Stimulated activated CD4-positive, alpha-beta T cell treated with anti-CD3 and anti-CD28 coated beads, Interleukin-12 subunit alpha, Interleukin-12 subunit beta, amount 100 ng/mL, for 4 hours (primary cell): ENCODE measurements at places on chromosomes 1 and 21.

DNA sequence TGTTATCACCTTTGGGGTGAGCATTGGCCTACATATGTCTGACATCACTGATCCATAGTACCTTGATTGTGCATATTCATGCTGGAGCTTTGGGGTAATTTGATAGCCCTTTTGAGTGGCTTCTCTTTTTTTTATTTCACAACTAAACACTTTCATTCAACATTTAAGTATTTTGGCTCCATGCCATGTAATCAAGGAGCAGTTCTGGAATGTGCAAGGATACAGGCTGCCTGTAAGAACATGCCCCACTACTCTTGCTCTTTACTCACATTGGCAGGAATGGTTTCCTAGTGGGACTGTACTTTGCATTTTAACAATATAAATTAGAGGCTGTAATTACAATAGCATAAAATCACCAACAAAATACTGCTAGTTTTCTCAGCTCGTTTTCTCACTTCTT is 300.7 kb upstream of the SPAG17 start:
- no peak for DNase-seq

DNA sequence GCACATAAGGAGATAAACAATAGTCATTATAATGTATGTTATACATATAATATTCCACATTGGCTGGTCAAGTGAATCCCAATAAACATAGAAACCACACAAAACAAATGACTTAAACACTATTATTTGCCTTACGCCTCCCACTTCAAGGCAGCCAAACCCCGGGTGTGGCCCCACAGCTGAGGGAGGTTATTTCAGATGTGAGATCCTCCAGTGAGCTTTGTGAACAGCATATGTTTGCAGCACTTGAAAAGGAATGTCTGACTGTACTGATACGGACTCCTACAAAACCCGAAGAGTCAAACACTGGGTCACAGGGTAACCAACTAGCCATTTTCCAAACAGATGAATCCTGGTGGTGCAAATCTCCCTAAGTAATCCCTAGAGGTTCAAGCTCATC is 27.1 kb upstream of the DISP1 start:
- no peak for DNase-seq

DNA sequence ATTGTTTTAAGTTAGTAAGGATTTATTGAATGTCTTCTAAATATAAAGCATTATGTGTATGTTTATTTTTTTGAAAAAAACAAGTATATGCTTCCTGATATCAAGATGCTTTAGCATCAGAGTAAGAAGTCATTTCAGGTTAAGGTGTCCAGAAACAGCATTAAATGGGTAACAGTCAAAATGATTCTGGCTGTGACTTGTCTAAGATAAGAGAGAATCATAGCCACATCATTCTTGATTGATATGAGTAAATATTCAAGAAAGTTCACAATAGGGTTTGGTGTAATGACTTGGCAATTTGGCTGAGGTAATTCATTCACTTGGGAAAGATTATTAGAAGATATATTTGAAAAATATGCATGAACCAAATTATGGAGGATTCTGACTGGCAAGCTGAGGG is 193.8 kb downstream of the DPYD start:
- no peak for DNase-seq

- no peak for DNase-seq
Observed at GRCh38 chr1:212218065-212218464, 67.1 kb upstream of the PPP2R5A start.

DNA sequence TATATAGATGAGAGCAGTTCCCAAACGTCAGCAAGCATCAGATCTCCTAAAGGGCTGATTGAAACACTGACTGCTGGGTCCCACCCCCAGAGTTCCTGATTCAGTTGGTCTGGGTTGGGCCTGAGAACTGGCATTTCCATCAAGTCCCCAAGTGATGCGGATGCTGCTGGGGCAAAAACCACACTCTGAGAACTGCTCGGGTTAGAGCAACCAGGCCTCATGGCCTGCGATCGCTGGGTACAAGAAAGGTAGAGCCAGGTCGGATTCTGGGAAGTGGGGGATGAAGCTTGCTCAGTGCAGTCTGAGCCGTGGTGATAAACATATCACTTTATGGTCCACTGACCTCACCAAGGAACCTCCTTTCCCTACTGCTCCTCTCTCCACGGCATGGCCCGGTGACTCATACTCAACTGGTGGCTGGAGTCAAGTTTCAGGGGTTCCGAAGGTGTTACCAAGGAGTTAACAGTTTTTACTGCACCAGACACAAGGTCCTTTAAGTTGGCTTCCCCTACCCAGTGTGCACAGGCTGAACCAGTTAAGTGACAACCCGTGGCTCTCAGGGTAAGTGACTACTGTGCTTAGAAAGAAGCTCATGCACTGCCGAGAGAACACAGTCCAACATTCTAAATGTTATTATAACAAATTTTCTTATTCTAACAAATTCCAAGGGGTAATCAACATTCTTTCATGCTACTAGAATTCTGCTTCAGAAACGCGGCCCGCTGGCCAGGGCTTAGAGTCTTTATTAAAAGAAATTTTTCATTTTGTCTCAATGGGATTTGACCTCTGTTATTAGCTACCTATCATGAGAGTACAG is 153.5 kb downstream of the TGFBR3 start:
- no peak for DNase-seq

DNA sequence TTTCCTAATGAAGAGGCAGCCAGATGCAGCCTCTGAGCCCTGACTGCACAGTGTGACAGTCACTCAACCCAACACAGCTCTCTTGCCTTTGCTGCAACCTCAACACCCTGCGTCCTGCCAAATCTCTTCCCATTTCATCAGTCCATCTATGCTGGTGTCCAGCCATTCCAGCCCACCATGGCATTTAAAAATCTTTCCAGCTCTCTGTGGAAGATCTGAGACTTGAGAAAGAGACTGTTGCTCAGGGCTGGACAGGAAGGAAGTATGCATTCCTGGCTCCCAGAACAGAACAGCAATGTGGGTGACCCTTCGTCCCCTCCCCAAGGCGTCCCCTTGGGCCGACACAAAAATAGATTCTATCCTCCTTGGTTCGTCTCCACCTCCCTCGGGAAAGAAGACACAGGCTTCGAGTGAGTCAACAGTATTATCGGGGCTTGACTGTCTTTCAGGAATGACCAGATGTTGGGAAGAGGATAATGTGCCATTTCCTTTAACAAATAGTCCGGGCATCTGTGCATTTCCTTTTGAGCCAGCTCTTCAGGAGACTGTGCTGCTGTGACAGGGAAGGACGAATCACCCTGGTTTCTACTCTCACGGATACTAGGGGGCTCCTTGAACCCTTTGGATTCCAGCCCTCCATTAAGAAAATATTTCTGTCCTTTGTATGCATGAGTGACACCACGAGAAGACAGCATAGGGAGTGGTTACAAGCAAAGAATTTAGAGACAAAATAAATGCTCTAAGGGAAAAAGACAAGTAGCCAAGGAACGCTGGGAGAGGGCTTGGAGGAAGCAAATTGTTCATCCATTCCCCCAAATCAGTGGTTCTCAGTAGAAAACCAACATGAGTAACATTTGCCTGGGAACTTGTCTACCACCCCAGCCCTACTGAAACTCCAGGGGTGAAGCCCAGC is 111.4 kb upstream of the CDC42BPA start:
- no peak for DNase-seq

DNA sequence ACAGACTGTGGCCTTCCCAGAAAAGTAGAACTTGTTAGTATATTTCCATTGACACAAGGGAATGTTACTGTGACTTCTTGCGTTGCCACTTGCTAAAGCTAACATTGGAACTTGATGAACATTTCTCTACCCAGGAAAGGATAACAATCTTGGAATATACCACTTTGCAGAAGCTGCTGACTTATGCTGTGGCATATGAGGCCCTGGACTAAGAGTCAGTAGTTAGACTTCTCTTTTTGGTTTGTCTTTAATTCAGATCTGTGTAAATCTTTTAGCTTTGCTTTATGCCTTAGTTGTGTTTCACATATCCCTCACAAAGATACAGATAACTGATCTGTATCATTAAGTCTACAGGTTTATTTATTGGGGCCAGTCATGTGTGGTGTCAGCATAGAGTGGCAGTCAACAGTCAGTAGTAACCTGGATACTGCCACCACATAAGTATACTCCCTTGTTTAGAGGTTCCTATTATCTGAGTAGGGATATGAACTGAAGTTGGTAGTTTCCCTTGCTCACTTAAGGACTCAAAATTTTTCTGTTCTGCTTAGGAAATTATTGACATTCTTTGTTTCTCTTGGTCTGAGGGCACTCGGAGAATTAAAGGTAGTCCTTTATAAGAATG is 14.7 kb downstream of the RNF2 start:
- no peak for DNase-seq

GRCh38 chr1:32695098-32695904 is 7.3 kb downstream of the SYNC start:
- DNase-seq, result no peak

DNA sequence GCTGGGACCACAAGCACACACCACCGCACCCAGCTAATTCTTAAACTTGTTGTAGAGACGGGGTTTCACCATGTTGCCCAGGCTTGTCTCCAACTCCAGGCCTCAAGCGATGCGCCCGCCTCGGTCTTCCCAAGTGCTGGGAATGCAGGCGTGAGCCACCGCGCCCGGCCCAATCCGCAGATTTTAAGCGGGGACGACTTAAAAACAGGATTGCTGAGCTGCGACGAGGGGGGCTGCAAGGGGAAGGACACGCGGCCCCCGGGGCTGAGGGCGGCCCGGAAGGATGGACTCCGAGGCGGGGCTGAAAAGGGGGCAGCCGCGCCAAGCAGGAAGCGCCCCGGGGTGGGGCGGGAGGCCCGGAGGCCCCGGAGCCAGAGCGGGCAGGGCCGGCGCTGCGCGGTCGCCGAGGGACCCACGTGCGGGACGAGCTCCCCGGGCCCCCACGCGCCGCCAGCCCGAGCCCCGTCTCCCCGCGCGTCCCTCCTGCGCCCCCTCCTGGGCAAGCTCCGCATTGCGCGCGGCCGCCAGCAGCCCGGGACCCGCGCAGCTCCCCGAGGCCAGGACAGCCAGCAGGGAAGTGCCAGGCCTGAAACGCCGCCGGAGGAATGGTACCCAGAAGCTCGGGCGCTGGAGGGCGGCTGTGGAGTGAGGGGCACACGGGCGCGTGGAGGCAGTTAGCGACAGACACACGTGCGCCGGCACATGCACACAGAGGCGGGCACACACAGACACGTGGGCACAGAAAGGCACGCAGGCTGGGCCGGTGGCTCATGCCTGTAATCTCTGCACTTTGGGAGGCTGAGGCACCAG is 5.5 kb upstream of the PRKCZ start:
- DNase-seq, result peak; percentile 82

GRCh38 chr1:36555041-36555440 is 72.3 kb upstream of the CSF3R start:
- no peak for DNase-seq

DNA sequence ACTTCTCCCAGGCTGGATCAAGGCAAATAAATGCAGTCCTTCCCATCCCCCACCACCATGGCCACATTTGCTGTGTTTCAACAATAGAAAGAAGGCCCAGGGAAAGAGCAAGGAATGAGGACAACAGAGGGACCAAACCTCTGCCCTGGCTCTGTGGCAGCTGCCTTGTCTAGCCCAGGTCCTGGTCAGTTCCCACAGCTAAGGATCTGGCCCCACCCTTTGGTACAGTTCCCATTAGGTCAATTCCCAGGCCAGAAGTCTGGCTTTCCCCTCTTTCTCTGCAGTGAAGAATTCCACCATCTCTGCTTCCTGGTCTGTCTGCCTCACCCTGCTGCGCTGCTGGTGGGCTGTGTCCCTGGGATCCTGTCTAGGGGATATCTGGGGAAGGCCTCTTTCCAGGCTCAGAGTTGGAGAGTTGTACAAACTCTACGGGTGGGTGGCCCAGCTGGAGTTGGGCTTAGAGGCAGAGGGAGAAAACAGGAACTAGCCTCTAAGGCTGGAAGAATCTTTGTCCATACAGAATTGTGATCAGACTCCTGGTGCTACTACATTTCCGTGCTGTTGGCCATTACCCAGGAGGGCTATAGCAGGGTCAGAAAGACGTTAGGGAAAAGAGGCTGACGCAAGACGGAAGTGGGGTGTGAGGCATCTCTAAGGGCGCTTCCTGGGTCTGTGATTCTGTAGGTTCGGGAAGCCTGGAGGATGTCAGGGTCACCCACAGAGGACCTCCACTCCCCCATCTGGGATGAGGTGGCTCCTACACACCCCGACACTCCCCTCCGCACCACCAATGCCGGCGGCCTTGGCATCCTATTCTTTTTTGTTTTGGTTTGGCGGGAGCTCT is 953 bp upstream of the NDUFS2 start:
- DNase-seq, result no peak

- no peak for DNase-seq
Observed at GRCh38 chr1:228304225-228304624, 96.4 kb downstream of the OBSCN start.

DNA sequence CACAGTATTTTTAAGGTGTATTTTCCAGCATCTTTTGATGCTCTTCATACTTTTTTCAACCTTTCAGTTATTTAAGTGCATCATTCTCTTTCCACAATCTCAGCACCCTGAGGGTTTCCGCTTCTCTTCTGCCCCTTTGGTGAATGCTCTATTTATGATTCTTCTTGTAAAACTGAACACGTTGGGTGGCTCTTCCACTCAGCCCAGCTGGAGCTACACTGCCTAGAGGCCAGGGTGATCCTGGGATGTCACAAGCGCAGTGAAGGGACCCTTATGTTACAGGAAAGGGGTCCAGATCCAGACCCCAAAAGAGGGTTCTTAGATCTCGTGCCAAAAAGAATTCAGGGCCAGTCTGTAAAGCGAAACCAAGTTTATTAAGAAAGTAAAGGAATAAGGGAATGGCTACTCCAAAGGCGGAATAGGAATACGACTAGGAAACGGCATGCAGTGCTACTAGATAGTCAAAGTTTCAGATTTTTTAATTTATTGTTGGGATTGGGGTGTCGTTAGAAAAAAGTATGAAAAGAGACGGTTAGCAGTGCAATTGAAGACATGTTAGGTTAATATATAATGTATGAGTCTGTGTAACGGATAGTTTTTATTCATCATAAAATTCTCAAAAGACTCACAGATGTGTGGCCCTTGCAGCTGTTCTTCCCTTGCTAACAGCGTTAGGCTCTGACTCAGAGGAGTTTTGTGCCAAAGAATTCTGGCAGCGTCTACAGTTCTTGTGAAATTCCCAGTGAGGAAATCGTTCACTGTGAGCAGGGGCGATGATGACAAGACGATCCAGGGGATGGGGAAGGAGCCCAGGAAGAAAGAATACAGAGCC is 14.4 kb upstream of the ERVH48-1 start:
- no peak for DNase-seq
